Stimulated activated memory B cell treated with anti-CD40 and anti-IgM and Interleukin-4, amounts not matched to agents 10 μg/mL and 1 μg/mL and 100 μg/mL, for 72 hours (primary cell): ENCODE measurements at places on chromosomes 5 and 9.
A peak's percentile ranks its signal among the peaks of the same experiment; 100 is the strongest.

GRCh38 chr9:69809304-69809863, 11.2 kb upstream of the CFAP95 start:
- ATAC-seq = no peak

DNA sequence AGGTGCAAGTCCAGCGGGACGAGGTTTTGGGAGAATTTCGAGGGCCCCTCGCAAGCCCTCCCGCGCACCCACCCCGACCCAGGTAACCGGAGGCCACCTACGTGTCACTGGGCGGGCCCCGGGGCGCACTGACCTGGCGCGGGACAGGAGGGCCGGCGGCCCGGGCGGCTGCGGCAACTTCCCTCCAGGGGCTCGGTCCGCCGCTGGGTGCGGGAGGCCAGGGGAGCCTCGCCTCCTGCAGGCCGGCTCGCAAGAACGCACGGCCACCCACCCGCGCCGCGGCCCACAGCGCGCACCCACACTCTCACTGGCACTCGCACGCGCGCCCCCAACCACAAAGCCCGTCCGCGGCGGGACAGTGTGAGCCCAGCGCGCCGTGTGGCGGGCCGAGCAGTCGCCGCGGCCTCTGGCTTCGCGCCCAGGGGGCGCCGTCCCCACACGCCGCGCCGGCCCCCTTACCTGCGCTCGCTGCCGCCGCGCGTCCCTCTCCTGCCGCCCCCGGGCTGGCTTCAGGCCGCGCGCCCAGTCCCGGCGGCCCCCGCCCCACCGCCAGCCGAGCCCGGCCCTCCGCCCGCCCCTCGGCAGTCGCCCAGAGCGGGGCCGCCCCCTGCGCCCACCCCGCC, 451 bp downstream of the LPAR1 start:
- ATAC-seq = peak; percentile 32

DNA sequence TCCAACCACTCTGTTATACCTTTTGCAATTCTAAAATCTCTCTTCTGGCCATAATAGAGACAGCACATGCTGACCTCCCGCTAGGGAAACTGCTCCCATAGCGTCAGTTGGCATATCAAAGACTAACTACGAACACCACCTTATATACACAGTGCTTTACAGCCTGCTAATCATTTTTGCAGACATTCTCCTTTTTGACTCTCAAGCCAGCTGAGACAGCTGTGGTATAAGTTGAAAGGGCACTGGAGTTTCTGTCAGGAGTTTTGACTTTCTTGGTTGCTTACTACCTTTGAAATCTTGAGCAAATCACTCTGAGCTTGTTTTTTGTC, 160.2 kb upstream of the TBCA start:
- peak; percentile 44 for ATAC-seq

DNA sequence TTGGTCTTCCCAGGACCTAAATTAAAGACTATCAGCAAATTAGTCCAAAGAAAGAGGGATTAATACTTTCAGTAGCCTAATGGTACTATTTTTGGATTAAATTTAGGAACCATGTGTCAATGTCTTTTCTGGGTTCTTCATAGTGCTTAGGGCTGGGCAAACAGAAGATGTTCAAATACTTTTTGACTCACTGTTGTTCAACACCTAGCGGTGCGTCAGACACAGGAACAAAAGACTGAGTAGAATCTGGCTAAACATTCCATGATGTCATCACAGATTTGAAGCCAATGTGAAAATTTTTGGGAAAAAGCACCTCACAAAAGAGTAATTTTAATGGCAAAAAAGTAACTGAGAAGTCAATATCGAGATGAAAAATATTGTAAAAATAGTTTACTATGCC, 544.4 kb downstream of the EFNA5 start:
- no peak for ATAC-seq

GRCh38 chr9:100379862-100380261, 27.1 kb upstream of the TEX10 start:
- no peak for ATAC-seq

GRCh38 chr5:159448-160172, 31.7 kb upstream of the LRRC14B start:
- no peak for ATAC-seq

DNA sequence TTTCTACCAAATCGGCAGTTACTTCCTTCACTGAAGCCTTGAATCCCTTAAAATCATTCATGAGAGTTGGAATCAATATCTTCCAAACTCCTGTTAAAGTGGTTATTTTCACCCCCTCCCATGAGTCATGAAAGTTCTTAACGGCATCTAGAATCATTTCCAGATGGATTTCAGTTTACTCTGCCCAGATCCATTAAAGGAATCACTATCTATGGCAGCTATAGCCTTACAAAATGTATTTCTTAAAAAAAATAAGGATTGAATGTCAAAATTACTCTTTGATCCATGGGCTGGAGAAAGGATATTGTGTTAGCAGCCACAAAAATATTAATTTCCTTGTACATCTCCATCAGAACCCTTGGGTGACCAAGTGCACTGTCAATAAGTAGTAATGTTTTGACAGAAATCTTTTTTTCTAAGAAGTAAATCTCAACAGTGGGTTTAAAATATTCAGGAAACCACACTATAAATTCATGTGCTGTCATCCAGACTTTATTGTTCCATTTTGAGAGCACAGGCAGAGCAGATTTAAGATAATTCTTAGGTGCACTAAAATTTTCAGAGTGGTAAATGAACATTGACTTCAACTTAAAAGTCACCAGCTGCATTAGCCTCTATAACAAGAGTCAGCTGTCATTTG, 767.7 kb downstream of the DTWD2 start:
- ATAC-seq = no peak

- no peak for ATAC-seq
Measured at GRCh38 chr5:24161559-24161958, 483.2 kb downstream of the CDH10 start.

DNA sequence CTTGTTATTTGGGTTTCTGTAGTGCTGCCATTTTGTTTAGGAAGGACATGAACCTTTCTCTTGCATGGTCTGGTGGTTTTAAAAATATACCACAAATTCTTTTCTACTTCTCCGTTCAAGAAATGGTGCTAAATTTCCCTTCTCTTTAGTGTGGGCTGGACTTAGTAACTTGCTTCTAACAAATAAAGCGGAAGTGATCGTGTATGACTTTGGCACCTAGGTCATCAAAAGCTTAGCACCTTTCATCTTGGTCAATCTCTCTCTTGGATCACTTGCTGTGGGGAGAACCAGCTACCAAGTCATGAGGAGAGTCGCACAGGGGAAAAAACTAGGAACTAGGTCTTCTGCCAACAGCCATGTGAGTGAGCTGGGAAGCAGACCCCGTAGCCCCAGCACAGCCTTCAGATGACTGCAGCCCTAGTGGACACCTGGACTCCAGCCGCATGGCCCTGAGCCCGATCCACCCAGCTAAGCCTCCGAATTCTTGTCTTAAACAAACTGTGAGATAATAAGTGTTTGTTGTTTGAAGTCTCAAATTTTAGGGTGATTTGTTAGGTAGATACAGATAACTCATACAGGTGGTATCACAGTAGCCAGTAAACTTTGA, 87.7 kb upstream of the CKMT2 start:
- no peak for ATAC-seq

- ATAC-seq = no peak
Measured at GRCh38 chr9:84615544-84615943, 54.0 kb upstream of the NTRK2 start.

GRCh38 chr5:174412941-174413340, 311.4 kb upstream of the MSX2 start:
- no peak for ATAC-seq

GRCh38 chr5:122493091-122494021, 181.3 kb downstream of the SNCAIP start:
- peak; percentile 25 for ATAC-seq

- peak; percentile 36 for ATAC-seq
Measured at GRCh38 chr9:27125030-27125429, 16.0 kb downstream of the TEK start.

GRCh38 chr5:75839547-75839946, 122.3 kb upstream of the POC5 start:
- ATAC-seq = no peak

DNA sequence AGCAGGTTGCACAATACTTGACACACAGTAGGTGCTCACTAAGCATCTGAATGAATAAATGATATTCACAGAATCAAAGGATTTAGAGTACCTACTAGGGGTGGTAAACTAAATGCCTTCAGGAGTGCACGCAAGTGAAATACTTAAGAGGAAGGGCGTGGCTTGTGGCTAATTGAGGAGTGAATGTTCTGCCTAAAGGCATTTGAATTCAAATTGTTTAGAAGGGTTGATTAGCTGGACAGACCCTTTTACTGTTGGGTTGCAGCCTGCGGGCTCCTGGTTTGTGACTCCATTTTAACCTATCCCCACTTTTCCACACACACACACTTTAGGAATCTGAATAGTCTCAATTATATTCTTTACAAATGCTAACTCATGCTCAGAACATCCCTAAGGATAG, 63.1 kb downstream of the PPP2R2B start:
- no peak for ATAC-seq

GRCh38 chr5:132498686-132499271, 8.2 kb upstream of the IRF1 start:
- ATAC-seq = no peak

GRCh38 chr5:80592105-80592504, 22.0 kb upstream of the ANKRD34B start:
- no peak for ATAC-seq

DNA sequence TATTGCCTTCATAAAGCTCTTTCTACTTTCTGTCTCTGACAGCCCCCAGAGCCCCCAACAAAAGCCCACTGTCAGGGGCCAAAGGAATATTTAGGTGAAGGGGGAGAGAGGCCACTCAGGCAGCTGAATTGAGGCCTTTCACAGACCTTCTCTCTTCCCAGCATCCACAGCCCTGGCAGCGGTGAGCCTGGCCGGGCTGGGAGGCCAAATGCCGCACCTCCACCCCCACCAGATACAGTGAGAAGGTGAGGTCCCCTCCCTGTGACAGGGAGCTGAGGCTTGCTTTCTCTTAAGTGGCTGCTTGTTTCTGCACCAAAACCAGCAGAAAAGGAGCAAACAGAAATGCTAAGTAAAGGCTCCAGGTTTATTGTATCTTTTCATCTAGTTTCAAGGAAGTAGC, 168.1 kb downstream of the ROR2 start:
- ATAC-seq = no peak

DNA sequence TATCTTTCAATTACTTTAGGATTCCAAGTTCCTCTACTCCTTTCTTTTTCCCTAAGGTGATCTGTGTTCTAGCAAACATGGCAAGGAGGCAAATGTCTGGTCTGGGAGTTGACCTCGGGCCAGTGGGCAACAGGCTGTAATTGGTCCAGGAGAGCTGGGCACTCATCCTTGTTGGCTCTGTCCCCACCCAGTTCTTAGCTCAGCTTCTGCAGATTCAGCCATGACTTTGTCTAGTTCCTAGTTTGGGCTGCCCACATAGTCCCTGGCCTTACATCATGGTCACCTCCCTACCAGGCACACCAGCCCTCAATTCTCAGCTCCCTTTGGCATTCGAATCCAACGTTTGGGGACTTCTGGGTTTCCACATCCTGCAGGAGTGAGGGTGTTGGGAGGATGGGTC, 92.1 kb upstream of the DAP start:
- ATAC-seq = no peak

DNA sequence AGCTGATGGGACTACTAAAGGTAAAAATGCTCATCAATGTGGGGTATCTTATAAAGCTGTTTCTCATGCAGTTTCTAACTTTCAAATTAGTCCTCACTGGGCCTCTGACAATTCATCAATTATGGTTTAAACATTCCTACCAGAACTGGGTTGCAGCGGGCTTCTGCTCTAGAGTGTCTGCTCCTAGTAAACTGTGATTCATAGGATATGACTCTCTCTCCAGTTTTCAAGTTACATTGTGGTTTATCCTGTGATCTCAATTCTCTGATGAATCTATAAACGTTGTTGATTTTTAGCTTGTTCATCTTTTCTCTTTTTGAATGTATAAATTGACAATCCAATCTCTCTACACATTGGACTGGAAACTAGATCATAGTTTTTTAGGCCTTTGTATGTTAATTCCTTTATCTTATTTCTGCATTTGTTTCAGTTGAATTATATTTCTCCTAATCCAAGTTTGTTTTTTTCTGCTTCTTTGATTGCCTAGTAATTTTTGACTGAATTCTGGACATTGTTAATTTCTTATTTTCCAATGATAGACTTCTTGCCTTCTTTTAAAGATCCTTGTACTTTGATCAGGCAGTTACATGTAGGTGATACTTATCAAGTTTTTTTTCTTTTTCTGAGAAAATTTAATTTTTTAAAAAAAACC, 822.6 kb downstream of the TLE1 start:
- ATAC-seq = no peak

GRCh38 chr5:131944702-131945550, 537 bp downstream of the MEIKIN start:
- no peak for ATAC-seq

GRCh38 chr9:101269591-101270283, 115.1 kb downstream of the BAAT start:
- no peak for ATAC-seq

GRCh38 chr5:23269981-23270380, 237.4 kb upstream of the PRDM9 start:
- no peak for ATAC-seq

DNA sequence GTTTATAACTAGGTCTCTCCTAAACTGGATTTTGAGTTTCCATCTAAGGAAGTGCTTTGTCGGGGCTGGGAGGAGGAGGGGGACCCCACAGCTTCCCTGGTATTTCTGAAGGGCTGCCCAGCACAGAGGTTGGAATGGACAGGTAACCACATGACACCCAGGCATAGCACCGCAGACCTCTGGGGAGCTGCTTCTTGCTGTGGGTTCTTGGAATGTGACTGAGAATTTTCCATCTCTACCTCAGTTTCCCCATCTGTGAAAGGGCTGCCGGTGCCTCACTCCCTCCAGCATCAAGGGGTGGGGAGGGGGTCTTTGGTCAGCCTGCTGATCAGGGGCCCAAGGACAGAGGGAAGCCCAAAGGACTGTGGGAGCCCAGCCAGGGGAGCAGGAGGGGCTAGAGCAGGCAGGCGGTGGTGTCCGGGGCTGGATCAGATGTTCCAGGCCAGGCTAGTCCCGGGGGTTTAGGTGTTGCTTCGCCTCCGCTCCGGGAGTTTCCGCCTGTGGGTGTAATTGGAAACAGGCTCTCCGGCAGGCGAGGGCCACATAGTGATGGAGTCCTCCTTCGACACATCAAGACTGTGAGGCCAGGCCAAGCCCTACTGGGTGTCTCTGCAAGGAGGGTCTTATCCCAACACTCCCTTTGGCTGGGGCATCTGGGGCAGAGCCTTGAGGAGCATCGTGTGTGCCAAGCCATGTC, 3.3 kb downstream of the OLFML2A start:
- ATAC-seq = no peak

GRCh38 chr5:128402506-128402905, 135.5 kb downstream of the FBN2 start:
- no peak for ATAC-seq
